Activated T-cell treated with anti-CD3 and anti-CD28 coated beads, Interleukin-2, amount 50 U/mL, for 72 hours (primary cell): ENCODE measurements at places on chromosomes 12 and 14.

DNA sequence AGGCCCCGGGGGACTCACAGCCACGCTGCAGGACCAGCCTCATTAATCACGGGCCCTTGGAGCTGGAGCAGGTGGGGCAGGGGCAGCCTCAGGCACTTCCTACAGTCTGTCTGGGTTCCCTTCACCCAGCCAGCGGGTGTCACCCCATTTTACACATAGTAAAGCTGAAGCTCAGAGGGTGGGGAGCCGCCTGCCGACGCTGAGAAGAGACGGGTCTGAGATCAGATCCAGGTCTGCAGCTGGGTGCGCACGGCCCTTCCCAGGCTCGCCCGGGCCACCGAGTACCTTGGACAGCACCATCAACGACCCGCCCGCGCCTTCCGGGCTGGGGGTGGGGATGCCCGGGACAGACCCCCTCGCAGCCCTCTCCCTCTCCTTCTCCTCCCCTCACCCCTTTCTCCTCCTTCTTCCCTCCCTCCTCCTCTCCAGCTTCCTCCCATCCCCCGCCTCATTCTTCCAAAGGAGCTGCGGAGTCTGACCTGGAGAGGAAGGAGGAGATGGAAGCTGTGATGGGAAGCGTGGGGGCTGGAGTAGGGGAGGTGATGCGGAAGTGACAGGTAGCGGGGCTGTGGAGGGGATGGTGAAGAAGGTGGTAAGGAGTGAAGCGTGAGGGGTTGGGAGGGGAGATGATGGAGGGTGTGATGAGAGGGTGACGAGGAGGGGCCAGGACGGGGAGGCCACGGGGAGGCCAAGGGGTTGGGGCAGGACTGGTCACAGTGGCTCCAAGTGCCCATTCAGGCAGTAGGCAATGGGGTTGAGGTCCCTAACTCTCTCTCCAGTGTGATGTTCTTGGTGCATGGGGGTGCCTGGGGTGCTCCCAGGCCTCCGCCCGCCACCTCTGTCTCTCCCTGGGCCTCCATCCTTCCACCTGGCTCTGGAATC, 8.8 kb downstream of the DTX1 start:
- DNase-seq, result no peak

DNA sequence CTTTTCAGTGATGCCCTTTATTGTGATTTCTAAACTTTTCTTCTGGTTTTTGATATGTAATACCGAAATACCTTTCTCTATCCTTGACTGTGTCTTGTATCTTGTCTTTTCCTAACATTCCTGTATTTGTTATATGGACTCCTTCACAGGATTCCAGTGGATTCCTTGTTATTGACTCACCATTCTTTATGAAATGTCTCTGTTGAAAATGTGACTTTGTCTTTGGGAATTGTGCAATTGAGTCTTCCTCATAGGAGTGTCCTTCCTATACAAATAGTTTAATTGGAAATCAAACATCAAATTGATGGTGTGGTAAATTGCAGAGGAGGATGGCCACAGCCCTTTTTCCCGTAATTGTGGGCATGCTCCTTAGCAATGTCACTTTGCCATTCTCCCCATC, 296.6 kb upstream of the KITLG start:
- DNase-seq, result no peak

DNA sequence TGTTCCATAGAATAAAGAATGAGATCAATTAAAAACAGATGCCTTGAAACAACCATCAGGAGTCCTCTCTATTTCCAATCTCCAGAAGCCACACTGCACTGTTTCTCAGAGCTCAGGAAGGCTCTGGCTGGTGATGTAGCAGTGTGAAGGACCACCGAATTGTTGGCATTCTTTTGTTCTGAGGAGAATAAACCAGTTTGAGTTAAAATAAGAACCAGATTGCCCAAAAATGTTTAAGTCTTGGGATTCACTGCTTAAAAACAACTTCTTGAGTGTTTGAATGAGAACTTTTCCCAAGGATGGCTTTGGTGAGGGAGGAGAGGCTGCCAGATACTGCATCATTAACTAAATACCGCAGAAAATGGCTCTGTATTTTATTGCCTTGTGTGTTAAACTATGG, 341.2 kb downstream of the C12orf75 start:
- no peak for DNase-seq

- DNase-seq, result no peak
Observed at GRCh38 chr12:46187023-46187422, 81.8 kb downstream of the SLC38A1 start.

GRCh38 chr12:102300824-102301461, 103.3 kb upstream of the PMCH start:
- peak; percentile 22 for DNase-seq

DNA sequence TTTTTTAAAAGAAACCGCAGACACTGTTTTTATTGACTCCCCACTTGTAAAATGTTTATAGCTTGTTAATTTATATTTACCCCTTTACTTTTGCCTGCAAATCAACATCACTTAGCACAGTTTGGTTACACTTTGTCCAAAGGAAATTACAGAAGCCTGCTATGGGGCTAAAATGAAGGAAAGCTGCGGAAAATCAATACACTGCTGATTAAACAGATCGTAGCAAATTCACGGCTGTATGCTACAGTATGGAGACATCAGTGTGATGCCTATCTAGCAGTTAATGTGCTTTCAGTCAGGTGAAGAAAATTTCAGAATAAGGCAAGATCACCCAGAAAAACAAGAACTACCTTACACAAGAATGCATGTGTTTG, 110.0 kb downstream of the FOXG1 start:
- no peak for DNase-seq

DNA sequence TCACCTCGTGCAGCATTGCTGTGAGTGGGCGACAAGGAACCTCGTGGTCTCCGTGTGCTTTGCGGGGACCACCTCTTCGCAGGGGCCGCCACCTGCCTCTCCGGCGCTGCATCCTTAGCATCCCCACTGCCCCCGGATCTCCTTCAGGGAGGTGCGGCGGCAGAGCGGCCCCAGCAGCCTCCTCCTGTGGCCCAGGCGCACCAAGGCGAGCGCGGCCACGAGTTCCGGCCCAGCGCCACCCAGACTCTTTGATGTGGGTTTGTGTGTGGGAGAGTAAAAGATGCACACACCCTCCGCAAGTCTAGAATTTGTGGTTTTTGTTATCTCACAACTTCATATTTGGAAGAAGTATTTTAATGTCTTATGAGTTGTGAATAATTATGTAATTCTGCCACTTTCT, 118.8 kb upstream of the DIO3 start:
- peak; percentile 66 for DNase-seq

DNA sequence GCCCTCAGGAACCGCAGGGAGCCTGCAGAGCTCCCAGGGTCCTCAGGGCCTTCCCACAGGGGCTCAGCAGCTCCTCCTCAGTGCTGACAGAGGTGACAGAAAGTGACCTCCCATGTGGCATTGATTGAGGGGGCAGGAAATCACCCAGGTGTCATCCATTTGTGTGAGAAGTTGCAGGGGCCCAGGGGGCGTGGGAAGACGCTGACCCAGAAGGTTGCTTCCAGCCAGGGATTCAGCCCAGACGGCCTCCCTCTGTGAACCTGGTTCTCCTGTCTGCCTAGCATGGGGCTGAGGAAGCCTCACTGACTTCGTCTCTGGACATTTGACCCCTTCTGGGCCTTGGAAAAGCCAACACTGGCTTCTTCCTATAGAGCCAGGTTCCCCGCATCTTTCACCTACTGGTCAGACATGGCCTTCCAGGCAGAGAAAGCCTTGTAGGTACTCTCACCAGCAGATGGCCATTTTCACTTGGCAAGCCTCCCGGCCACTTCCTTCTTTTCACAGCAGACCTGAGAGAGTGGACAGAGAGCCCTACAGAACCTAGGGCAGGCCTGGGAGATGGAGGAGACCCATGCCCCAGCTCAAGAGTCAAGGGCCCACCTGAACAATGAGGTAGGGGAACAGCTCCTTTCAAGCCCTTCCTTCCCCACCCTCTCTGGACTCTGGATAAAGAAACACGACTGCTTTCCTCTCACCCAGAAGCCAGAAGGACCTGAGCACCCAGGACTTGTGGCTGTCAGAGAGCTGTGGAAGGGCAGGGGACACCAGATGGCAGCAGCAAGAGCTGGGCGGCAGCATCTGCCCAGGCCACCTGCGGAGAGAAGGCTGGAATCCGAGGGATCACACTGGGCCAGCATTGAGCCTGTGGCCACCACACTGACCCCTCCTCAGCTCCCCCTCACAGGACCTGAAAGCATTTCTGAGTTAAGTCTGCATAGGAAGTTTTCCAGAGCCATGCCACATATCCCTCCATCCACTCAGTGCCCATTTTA, 377.8 kb downstream of the DPF3 start:
- DNase-seq, result no peak

GRCh38 chr14:68756000-68756481, 36.8 kb downstream of the ZFP36L1 start:
- DNase-seq, result no peak
